Thoracic aorta (tissue), 2 donors: ENCODE measurements at places on chromosomes 1 and 21.

DNA sequence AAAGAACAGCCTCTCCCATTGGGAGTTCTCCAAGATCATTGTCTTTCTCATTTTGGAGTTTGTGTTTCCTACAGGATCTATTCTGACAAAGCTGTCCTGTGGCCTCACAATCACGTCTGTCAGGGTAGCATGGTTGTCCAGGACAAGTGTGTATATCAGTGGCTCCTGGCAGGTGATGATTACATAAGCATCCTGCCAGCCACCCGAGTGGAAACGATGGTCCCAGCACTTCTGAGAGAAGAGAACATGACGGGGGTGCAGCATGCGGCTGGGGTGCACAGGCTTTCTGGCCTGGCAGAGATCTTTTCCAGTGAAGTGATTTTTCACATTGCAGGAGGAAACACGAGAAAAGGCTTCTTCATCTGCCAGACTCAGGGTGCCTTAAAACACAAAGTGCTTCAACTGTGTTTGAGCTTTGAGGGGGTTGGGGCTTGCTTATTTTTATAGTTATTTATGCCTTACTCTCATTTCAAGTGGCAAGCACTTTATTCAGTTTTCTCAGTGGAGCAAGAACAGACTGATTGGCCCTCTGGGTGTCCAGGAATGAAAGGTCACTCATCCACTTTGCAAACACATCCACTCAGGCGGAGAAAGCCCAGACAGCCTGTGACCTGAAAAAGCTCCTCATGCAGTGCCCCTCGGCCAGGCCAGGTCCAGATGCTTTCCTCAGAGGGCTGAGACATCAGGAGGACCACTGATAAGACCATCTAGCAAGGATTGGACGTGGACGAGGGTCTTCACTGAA, 186.0 kb downstream of the DUSP10 start:
- no peaks in the 10 kb centered on the region for H3K27me3 ChIP-seq
- no peaks in the 10 kb centered on the region for H3K36me3 ChIP-seq
- no peak for DNase-seq
- no peaks in the 10 kb centered on the region for H3K4me1 ChIP-seq
- H3K27ac ChIP-seq = no peak overlapping the region

GRCh38 chr1:44700573-44700972, 26.1 kb downstream of the ARMH1 start:
- H3K27me3 ChIP-seq = no peaks in the 10 kb centered on the region
- no peak for DNase-seq
- H3K4me3 ChIP-seq = no peak overlapping the region
- H3K27ac ChIP-seq = no peak overlapping the region
- no peaks in the 10 kb centered on the region for H3K4me1 ChIP-seq

DNA sequence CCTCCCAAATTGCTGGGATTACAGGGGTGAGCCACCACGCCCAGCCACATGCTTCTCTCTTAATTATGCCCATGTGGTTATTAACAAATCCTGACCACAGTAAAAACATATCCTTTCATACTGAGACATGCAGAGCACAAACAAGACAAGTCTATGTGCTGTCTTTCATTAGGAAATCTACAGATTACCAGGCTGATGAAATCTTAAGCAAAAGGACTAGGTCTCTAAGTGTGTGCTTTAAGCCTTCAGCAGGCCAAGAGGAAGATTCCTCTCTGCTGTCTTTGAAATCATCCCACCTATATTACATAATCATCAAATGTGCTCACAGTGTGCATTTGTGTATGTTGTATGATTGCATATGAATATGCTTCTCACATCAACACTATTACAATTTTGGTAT, 419.3 kb downstream of the KCTD3 start:
- no peaks in the 10 kb centered on the region for H3K4me1 ChIP-seq
- no peak overlapping the region for H3K4me3 ChIP-seq
- no peaks in the 10 kb centered on the region for H3K36me3 ChIP-seq

GRCh38 chr1:113677250-113678158, 81.8 kb downstream of the PHTF1 start:
- no peak for DNase-seq
- no peaks in the 10 kb centered on the region for H3K36me3 ChIP-seq
- H3K4me1 ChIP-seq = no peaks in the 10 kb centered on the region
- H3K27me3 ChIP-seq = no peaks in the 10 kb centered on the region

- no peaks in the 10 kb centered on the region for H3K27me3 ChIP-seq
- no peak overlapping the region for H3K4me3 ChIP-seq
- H3K36me3 ChIP-seq = peaks cover 17% of the 10 kb centered on the region
- peaks cover 7% of the 10 kb centered on the region for H3K4me1 ChIP-seq
These were observed 29.2 kb downstream of the NID1 start for GRCh38 chr1:236035681-236036101.
